ENCODE measurements at places on chromosomes 2 and 18. TPM values are rescaled to one million over a fixed set of nuclear protein-coding genes. Genes with fewer than 3 reads are reported as not detected.

DNA sequence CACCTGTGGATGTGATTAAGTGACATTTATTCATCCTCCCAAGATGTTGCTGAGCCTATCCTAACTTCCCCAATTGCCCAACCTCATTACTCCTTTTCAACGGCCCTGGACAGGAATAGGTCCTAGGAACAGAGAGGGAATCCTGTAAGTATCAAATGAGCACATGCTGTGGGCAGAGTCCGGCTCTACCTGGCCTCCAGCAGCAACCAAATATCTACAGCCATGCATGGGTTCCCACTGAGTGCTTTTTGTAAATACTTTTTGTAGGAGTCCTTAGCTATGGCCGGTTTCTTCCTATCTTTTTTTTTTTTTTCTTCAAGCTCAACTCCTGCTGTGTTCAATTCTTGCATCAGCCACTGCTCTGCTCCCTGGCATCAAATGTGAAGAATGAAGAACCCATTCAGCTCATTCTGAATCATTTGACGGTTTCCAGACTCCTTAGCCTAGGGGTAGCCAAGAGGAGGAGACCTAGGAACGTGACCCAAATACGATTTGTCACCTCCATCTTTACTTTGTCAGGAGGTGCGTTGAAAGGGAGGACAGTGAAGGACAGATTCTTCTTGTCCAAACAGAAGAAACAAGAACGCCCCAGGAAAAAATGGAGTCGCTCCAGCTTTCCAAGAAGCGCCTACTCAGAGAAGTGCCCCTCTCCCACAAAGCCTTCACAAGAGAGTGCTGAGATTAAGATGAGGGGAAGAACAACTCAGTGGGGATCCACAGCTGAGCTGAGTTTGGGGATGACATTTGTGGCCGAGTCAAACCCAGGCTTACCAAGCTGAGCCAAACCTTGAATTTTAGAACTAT is 46.7 kb upstream of the LCLAT1 start:
- no peak overlapping the region for H3K27ac ChIP-seq
- no peak for DNase-seq
- H3K36me3 ChIP-seq: no peaks in the 10 kb centered on the region

GRCh38 chr2:108825254-108825653 is 38.7 kb downstream of the CCDC138 start:
- no peak for DNase-seq
- no peak overlapping the region for H3K27ac ChIP-seq
- H3K36me3 ChIP-seq: no peaks in the 10 kb centered on the region
- H3K4me3 ChIP-seq: no peak overlapping the region
- no peaks in the 10 kb centered on the region for H3K4me1 ChIP-seq

- H3K4me1 ChIP-seq: no peaks in the 10 kb centered on the region
- no peak overlapping the region for H3K27ac ChIP-seq
- DNase-seq: no peak
- H3K36me3 ChIP-seq: no peaks in the 10 kb centered on the region
- H3K4me3 ChIP-seq: no peak overlapping the region
These were observed 232.2 kb downstream of the TTC32 start for GRCh38 chr2:19669559-19669958.

The OSBPL1A gene
- 64.4 TPM for total RNA-seq

DNA sequence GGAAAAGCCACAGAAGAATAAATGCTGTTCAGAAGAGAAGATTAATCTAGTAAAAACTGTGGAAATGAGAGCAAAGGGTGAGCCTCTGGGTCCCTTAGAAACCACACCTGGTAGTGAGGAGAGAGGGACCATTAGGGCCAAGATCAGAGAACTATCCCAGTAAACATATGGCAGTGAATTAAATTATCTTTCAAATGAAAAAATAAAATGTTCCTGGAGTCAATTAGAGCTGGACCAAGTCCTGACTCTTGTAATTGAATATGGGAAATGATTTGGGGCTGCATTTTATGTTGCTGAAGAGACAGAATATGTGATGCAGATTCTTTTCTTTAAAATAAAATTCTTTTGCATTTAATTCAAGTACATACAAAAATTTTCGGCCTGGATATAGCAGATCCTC is 62.2 kb upstream of the PAX3 start:
- no peak overlapping the region for H3K27ac ChIP-seq
- H3K36me3 ChIP-seq: no peaks in the 10 kb centered on the region
- no peak for DNase-seq
- H3K4me3 ChIP-seq: no peak overlapping the region

DNA sequence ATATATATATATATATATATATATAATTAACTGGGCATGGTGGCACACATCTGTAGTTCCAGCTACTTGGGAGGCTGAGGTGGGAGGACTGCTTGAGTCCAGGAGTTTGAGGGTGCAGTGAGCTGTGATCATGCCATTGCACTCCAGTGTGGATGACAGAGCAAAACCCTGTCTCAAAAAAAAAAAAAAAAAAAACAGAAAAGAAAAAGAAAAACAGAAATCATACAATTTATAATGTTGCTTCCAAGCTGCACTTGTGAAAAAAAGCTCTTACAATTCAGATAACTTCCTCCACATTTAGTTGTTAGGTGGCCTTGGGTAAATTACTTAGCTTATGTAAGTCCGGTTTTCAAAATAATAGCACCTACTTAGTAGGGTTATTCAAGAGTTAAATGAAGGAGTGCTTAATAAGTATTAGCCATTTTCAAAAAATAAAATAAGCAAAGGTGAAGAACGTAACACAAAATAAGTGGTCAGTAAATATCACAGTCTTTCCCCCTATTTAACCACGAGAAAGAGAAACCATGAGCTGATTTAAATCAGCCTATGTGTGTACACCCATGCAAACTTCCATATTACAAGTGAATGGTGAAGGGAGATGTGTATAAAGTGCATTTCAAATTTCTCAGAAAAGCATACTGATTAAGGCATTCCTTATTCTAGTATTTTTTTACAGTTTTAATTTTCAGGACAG is 2.3 kb downstream of the WIPF1 start:
- peak overlapping the region; percentile 9 for H3K4me3 ChIP-seq
- no peaks in the 10 kb centered on the region for H3K27me3 ChIP-seq
- peak overlapping the region; percentile 86 for H3K27ac ChIP-seq
- H3K4me1 ChIP-seq: peaks cover 19% of the 10 kb centered on the region
- H3K36me3 ChIP-seq: no peaks in the 10 kb centered on the region

GRCh38 chr18:75799449-75800330 is 372.2 kb upstream of the SMIM21 start:
- no peak for DNase-seq
- peaks cover 3% of the 10 kb centered on the region for H3K4me1 ChIP-seq
- no peak overlapping the region for H3K27ac ChIP-seq
- H3K27me3 ChIP-seq: no peaks in the 10 kb centered on the region
- no peak overlapping the region for H3K4me3 ChIP-seq
- no peaks in the 10 kb centered on the region for H3K36me3 ChIP-seq

DNA sequence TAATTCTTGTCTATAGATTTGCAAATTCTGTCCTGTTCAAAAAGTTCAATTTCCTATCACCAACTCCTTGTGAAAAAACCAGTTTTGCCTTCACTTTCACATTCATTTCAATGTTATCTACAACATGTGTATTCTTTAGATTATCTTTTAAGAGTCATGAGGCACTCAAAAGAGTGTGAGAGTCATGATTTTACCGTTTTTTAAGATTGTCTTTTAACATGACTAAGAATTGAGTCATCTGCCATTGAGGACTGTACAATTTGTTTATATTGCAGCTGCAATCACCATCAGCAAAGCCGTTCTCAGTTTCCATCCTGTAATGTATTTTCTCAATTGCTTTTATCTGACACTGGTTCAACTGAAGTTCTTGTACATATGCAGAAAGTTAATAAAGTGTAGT is 275.8 kb downstream of the LNPK start:
- no peaks in the 10 kb centered on the region for H3K27me3 ChIP-seq
- DNase-seq: no peak
- no peaks in the 10 kb centered on the region for H3K36me3 ChIP-seq

DNA sequence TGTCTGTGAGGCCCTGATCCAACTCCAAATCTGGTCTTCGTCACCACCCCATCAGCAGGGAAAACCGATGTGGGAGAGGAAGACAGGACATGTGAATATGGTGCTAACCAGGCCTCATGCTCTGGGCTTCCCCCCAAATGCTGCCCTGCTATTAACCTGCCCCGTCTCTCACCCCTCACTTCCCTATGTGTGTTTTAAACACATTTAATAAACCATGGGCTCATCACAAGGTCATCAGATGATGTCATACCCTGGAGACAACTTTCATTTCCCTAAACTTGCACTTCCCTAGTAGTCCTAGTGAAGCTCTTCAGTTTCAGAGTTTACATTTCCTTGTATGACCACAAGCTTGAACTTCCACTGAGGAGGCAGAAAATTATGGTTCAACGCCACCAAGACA is 49.9 kb downstream of the CD8B2 start:
- H3K27ac ChIP-seq: no peak overlapping the region
- peak; percentile 62 for DNase-seq
- peaks cover 6% of the 10 kb centered on the region for H3K4me1 ChIP-seq
- H3K4me3 ChIP-seq: no peak overlapping the region

GRCh38 chr18:58105888-58106260 is 61.8 kb downstream of the NEDD4L start:
- no peaks in the 10 kb centered on the region for H3K36me3 ChIP-seq
- DNase-seq: no peak
- peaks cover 19% of the 10 kb centered on the region for H3K4me1 ChIP-seq

GRCh38 chr2:26542676-26543505 is 65.0 kb upstream of the OTOF start:
- no peaks in the 10 kb centered on the region for H3K36me3 ChIP-seq
- H3K27me3 ChIP-seq: no peaks in the 10 kb centered on the region
- no peaks in the 10 kb centered on the region for H3K4me1 ChIP-seq
- DNase-seq: no peak

DNA sequence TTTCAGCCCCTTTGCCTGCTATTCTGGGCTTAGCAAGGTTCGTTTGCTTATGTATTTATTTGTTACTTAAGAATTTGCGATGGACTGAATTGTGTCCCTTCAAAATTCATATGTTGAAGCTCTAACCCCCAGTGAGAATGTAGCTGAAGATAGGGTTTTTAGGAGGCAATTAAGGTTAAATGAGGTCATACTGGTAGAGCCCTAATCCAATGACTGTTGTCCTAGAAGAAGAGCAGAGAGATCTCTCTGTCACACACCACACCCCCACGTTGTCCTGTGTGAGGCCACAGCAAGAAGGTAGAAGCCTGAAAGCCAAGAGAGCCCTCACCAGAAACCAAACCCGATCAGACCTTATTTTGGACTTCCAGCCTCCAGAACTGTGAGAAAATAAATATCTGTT is 66.7 kb downstream of the KIAA1328 start:
- no peak overlapping the region for H3K4me3 ChIP-seq
- no peaks in the 10 kb centered on the region for H3K4me1 ChIP-seq
- DNase-seq: no peak
- H3K27ac ChIP-seq: no peak overlapping the region
- no peaks in the 10 kb centered on the region for H3K36me3 ChIP-seq
- H3K27me3 ChIP-seq: no peaks in the 10 kb centered on the region

DNA sequence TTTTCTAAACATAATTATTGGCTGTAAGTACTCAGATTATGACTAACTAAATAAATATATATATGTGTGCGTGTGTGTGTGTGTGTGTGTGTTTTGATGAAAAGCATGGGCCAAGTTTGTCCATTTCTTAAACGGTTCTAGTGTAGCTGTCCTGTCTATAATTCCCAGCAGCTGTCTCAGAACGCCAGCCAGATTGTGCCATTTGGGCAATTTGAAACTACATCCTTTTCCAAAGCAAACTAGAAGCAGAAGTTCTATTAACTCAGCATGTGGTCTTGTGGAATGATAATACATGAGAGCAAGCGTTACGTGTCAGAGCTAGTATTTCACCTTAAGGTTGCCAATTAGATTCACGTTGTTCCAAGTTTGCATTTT is 1.7 kb downstream of the ARHGAP28 start:
- H3K4me1 ChIP-seq: no peaks in the 10 kb centered on the region
- no peaks in the 10 kb centered on the region for H3K27me3 ChIP-seq
- H3K4me3 ChIP-seq: no peak overlapping the region
- DNase-seq: no peak
- H3K36me3 ChIP-seq: no peaks in the 10 kb centered on the region
- no peak overlapping the region for H3K27ac ChIP-seq
